ENCODE measurements at places on chromosomes 7 and 10. TPM values are rescaled to one million over a fixed set of nuclear protein-coding genes. Genes with fewer than 3 reads are reported as not detected.

- H3K27ac ChIP-seq = no peak overlapping the region
- DNase-seq = no peak
Observed at GRCh38 chr10:16612115-16612980, 90.7 kb upstream of the C1QL3 start.

The NRG3 gene
- not detected for total RNA-seq

- no peaks in the 10 kb centered on the region for H3K36me3 ChIP-seq
- DNase-seq = no peak
- H3K27me3 ChIP-seq = no peaks in the 10 kb centered on the region
- H3K27ac ChIP-seq = no peak overlapping the region
- no peaks in the 10 kb centered on the region for H3K4me1 ChIP-seq
Observed at GRCh38 chr10:117419921-117420320, 44.7 kb upstream of the PDZD8 start.

GRCh38 chr10:125886914-125887512 lies 5.9 kb upstream of the DHX32 start:
- no peak overlapping the region for H3K4me3 ChIP-seq
- H3K4me1 ChIP-seq = no peaks in the 10 kb centered on the region

The DEPP1 gene
- not detected for total RNA-seq

The FRMD4A gene
- 3.4 TPM for total RNA-seq

The TACC2 gene
- not detected for total RNA-seq

GRCh38 chr7:27122077-27122910 lies 8.3 kb downstream of the HOXA4 start:
- H3K36me3 ChIP-seq = no peaks in the 10 kb centered on the region
- no peaks in the 10 kb centered on the region for H3K4me1 ChIP-seq
- no peak for DNase-seq
- no peak overlapping the region for H3K27ac ChIP-seq
- H3K4me3 ChIP-seq = no peak overlapping the region

Data from B cell (primary cell).